GDM1 (cell line): ENCODE measurements at places on chromosomes 5 and 9.

DNA sequence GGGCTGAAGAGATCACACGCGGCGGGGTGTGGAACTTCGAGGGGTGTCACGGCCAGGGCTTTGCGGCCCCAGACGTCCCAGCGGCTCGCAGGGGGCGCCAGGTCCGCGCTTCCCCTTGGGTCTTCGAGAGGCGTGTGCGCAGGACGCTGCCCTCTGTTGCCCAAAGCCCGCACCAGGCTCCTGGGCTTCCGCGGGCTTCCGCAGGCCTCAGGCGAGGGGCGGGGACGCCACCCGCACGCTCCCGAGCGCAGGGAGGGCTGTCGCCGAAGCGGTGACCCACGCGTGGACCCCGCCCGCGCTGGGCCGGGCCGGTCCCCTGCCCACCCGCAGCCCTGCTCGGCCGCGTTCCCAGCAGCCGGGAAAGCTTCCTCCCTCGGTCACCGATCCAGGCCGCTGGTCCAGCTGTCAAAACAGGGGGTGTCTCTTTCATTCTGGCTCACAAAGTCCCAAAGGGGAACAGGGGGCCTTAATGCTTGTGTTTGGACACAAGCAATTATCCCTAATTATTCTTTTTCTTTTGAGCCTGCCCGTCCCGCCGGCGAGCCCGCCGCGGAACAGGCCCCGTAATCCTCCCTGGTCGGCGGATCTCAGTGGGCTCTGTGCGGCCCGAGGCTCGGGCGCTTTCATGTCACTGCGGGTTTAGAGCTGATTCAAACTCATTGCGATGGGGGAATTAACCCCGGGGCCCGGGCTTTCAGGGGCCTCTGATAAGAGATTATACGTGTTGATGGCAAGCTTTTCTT is 60.6 kb downstream of the TMEM174 start:
- no peak for DNase-seq

DNA sequence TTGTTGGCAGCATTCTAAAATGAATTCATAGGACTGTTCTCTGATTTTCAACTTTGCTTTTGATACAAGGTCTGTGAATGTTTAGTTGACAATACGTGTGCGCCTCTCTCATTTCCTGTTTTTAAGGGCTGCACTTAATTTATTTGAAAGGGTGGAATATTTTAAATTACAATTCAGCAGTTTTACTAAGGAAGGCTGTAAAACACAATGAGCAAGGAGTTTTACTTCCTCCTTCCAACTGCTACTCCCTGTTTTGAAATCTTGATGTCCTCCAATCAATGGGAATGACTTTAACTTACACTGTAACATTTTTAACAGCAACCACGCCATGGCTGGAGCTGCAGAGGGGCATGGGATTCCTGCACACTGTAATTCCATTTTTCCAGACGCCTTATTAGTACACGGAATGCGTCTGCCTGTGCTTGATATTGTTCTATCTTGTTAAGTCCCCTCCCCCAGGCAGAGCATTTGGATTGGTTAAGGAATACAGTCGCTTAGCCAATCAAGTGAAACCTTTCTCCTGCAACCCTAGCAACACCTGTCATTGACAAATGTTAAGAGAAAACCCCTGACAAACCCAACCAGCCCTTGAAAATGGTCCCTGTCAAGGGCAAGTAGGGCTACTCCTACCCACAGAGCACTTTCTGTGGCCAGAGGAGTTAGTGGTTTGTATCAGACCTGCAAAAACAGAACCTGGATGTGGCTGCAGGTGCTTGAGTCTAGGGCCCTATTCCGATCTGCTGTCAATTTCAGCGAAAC is 12.5 kb upstream of the ZSWIM6 start:
- DNase-seq, result no peak

DNA sequence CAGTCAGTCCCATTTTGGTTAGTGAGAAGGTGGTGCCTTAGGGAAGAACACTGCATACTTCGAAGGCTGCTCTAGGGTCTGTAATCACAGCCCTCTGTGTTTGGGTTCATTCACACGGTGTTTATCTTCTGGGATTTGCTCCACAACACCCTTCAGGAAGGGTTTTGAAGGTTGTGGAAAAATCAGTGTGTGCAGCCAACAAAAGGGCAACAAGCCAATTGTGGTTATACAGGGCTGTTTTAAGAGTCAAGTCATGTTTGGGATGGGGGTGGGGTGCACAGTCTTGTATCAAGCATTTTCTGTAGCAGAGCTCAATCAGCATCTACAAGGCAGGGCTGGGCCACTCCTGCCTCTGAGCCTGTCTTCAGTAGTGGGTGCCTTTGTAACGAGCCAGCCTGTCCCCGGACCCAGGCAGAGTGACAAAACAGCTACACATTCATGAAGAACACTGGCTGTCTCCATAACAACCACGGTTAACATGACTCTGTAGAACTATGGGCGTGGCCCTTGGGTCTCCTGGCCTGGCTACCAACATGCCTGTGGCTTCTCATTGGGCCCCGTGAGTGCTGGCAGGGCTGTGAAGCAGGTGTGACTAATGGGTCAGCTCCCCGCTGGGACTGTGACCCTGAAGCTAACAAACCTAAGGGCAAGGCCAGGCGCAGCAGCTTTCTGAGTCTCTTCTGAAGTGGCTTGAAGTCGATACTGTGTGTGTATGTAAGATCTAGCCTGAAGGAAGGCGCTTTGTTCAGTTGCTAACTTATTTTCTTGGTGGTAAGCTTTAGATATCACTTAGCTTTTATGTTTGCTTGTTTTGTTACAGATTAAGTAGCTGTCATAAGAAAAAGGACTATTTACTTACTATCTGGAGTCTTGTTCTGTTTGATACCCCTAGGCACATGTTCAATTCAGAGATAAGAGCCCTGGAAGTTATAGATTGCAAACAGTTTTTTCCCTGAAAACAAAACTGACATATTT is 27.9 kb upstream of the GOLM1 start:
- DNase-seq, result no peak

GRCh38 chr5:67731886-67732285 is 483.7 kb upstream of the PIK3R1 start:
- DNase-seq, result no peak

GRCh38 chr9:106575823-106576222 is 287.1 kb upstream of the ZNF462 start:
- no peak for DNase-seq

GRCh38 chr9:107243742-107244141 is 39.3 kb upstream of the RAD23B start:
- no peak for DNase-seq

DNA sequence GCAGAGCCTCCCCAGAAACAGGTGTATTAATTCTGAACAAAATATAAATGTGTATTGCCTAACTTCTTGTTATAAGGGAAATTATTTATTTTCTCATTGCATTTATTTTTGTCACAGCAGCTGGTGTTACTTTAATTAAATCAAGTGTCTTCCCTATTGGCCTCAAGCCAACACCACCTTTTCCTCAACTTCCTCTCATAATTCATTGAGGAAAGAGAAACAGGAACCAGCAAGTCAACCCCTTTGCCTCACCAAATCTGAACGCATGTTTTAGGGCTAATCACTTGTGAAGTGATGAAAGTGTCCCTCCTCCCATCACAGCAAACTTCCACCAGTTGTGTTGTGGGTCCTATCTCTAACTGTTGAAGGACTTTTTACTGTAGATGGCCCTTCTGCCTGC is 73.1 kb downstream of the DIRAS2 start:
- no peak for DNase-seq
